Osteoblast (primary cell): ENCODE measurements at places on chromosomes 4 and X. TPM values are rescaled to one million over a fixed set of nuclear protein-coding genes. Genes with fewer than 3 reads are reported as not detected.

DNA sequence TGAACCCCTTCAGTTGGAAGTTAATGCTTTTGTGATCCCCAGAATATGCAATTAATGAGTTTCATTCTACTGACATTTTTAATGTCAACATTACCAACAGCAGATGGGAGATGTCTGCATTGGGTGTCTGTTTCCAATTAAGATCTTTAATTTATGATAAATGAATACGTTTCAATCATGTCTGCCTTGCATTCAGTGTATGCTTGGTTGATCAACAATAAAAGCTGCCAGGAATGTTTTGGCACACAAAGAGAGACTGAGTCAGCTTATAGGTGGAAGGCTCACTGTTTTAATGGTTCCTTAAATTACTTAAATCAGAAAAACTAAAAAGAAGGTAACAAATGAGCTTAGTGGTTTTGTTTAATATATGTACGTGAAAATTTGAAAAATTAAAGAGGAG is 359.9 kb upstream of the CNKSR2 start:
- no peak for DNase-seq
- no peaks in the 10 kb centered on the region for H3K27me3 ChIP-seq
- H3K4me3 ChIP-seq = no peak overlapping the region
- no peak overlapping the region for H3K27ac ChIP-seq
- no peaks in the 10 kb centered on the region for H3K36me3 ChIP-seq

- H3K4me3 ChIP-seq = no peak overlapping the region
- H3K4me1 ChIP-seq = no peaks in the 10 kb centered on the region
- no peak overlapping the region for H3K27ac ChIP-seq
- no peaks in the 10 kb centered on the region for H3K36me3 ChIP-seq
- DNase-seq = no peak
- H3K27me3 ChIP-seq = no peaks in the 10 kb centered on the region
Measured at GRCh38 chr4:126338548-126338947, 1023.8 kb downstream of the FAT4 start.

The PDS5A gene
- total RNA-seq = 70.9 and 73.7 TPM in 2 replicates

- no peaks in the 10 kb centered on the region for H3K27me3 ChIP-seq
- DNase-seq = no peak
- H3K27ac ChIP-seq = no peak overlapping the region
- no peaks in the 10 kb centered on the region for H3K36me3 ChIP-seq
- H3K4me3 ChIP-seq = no peak overlapping the region
Measured at GRCh38 chrX:36898301-36898700, 109.9 kb upstream of the FAM47C start.

DNA sequence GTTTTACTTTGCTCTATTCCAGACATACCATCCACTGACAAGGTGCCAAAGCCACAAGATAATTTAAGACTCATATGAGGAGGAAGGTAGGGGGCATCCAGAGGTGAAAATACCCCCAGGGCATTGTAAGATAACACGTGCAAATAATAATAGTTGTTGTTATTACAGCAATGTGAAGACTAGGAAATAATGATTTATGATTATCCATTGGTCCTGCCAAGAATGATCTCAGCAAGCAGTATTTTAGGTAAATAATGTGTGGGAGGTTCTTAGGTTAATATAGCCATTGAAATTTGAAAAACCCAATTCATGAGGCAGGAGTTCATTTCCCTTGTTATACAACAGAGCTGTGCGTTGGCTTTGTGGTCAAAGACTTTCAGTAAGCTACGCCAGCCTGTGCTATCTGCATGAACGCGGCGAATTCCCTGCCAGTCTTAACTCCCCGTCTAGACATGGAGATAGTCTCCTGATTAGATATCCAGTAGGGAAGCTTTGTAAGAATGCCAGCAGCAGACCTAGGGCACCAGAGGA is 47.2 kb upstream of the MXRA5 start:
- DNase-seq = no peak
- no peaks in the 10 kb centered on the region for H3K36me3 ChIP-seq
- no peaks in the 10 kb centered on the region for H3K27me3 ChIP-seq
- H3K4me1 ChIP-seq = peaks cover 7% of the 10 kb centered on the region

- H3K27ac ChIP-seq = no peak overlapping the region
- no peak overlapping the region for H3K4me3 ChIP-seq
- H3K27me3 ChIP-seq = no peaks in the 10 kb centered on the region
- peaks cover 3% of the 10 kb centered on the region for H3K36me3 ChIP-seq
- no peaks in the 10 kb centered on the region for H3K4me1 ChIP-seq
Measured at GRCh38 chrX:134776850-134777370, 118.6 kb upstream of the PLAC1 start.

DNA sequence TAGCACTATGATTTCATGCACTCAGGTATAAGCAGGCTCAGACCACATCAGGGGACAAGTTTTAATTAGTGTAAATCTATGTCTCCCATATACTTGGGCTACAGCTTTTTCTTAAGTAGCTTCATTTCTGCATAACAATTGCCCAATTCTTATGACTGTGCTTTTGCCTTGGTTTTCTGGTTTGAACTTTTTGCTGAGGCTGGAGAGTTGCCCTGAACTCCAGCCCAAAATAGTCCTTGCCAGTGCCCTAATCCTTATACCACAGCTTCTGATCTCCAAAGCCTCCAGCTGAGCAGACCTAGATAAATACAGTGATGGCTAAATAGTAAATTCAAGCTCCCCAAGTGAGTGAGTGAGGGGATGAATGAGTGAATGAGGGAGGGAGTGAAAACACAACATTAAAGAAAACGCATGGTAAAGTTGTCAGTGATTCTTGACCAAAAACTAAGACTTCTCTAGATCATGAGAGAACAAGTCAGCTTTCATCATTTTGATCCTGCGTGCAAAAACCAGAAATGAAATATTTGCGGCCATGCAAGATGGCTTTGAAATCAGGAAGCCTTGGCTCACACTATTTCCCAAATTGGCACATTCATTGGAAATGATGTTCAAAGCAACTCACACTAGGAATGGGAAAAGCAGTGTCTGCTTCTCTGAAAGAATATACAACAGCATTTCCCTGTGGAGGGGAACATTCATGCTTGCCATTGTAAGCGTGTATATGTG is 437.1 kb upstream of the CTSO start:
- H3K27me3 ChIP-seq = no peaks in the 10 kb centered on the region
- DNase-seq = no peak
- peak overlapping the region; percentile 3 for H3K4me3 ChIP-seq
- no peaks in the 10 kb centered on the region for H3K36me3 ChIP-seq
- peak overlapping the region; percentile 71 for H3K27ac ChIP-seq

The LGI2 gene
- total RNA-seq = under 0.01 TPM in 2 replicates

The NRK gene
- under 0.01 TPM in 1 of 2 replicates, not detected in the other for total RNA-seq

The CT45A5 gene
- total RNA-seq = not detected in 2 replicates
